ENCODE measurements at places on chromosomes 2 and 18.

GRCh38 chr2:100291152-100291970, 30.9 kb downstream of the LONRF2 start:
- no peak for DNase-seq

- no peak for DNase-seq
Measured at GRCh38 chr2:30662268-30663131, 144.7 kb downstream of the CAPN13 start.

DNA sequence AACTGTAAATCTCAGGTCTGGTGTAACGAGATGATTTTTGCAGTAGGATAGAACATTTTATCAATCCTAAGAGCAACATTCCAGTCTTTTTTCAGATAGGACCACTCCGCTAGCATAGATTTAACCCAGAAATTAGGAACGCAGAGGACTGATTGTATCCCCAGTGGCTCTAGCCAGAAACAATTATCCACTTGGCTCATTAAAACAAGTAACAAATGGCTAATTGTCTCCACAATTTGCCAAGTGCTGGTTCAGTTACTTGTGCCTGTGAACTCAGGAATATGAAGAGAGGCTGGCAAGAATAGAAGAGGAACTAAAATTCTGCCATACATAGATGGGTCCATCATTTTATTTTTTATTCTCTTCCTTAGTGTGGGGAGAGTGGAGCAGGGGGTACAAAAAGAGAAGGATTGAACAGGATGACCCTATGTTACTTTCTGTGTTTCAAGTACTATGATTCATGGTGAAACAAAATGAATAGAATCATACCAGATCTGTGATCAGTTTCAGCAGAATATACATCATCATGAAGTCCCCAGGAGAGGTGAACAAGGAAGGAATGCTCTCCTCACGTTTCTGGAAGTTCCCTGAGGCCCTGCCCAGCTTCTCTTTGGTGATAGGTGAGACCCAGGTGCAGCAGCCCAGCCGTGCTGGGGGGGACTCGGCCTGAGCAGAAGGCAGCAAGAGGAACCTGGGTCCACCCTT, 121.6 kb downstream of the ARL4C start:
- DNase-seq, result no peak

DNA sequence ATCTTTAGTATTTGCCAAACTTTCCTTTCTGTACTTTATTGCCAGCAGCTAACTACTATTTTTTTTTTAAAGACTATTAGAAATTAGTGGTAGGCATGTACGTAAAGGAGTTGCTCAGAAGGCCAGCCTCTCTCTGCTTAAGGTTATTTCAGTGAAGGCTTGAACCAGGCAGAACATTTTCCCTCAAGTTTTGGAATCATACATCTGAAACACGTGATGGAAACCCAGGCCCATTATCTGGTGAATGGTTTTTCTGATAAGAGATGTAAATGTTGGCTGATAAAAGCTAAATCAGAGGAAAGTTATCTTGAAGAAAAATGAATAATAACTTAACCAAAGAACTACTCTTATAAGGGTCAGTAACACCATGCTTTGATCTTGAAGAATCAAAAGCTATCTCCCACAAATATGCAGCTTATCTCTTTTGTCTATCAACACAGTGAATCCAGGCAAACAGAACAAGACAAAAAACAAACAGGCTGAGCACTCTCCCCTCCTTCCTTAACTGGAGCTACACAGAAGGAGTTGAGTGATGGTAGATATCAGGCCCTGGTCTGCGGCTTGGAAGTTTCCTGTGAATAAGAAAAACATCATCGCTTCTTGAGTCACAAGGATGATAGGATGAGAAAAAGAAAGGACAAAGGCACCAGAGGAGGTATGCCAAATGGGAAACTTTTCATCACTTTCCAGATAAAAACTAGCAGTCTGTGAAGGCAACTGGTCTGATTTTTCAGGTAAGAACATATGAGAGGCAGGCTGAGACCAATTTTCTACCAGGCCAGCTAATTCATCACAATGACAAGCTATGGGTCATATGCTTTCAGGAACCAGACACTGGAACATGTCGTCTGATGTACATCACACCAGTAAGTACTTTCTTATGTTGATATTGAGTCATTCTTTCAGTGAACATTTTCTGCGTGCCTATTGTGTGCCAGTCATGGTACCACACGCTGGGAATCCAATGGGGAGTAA, 88.4 kb upstream of the STK17B start:
- DNase-seq, result no peak

DNA sequence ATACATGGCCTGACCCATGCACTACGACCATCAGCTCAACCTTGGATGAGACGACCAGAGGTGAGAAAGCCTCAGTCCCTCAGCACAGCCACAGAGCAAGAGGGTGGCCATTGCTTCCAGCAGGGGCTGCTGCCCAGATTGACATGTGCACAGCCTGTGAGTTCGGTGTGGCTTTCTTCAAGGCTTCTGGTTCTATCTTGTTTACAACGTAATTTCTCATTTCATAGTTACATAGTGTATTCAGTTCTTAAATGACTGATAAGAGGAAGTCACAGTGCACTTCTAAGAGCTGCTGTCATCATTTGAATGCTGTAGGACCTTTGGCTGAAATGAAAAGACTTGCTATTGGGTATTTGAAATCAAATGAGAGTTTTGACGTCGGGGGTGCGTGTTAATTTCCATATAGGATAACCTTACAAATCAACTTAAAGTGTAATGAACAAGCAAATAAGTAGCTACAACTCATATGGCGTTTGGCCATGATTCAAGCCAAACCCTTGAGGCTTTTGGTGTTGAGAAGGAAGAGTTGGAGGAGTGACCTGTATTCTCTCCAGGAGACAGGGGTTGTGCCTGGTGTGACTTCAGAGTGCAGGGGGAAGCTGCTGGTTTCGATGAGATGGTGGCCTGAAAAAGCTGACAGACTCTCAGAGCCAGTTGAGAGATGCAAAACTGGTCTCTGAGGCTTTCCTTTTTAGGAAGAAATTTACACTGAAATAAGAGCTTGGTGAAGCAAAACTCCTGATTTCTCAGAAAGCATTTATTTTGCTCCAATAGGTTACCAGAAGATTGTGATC, 51.0 kb downstream of the TSHZ1 start:
- no peak for DNase-seq

DNA sequence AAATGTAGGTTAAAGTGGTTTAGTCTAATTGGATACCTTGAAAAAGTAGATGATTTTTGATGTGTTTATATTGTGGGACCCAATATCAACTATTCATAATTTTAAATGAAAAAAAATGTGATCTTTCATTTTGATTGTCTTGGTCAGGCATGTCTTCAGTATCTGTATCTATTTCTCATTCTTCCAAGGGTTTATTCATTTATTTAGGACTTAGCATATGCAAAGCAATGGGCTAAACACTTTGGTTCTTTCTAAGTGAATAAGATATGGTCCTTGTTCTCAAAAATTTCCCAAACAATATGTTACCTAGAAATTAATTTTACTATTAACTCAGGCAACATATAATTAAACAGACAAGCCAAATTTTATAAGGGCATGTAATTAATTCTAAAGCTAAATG, 49.1 kb downstream of the CSRNP3 start:
- DNase-seq, result no peak

GRCh38 chr18:23155537-23155936, 20.3 kb downstream of the CABLES1 start:
- no peak for DNase-seq

GRCh38 chr2:71299507-71299906, 32.1 kb upstream of the ZNF638 start:
- no peak for DNase-seq

GRCh38 chr2:204346906-204347305, 198.4 kb upstream of the PARD3B start:
- no peak for DNase-seq

- DNase-seq, result no peak
Measured at GRCh38 chr2:180890781-180891180, 89.6 kb upstream of the UBE2E3 start.

DNA sequence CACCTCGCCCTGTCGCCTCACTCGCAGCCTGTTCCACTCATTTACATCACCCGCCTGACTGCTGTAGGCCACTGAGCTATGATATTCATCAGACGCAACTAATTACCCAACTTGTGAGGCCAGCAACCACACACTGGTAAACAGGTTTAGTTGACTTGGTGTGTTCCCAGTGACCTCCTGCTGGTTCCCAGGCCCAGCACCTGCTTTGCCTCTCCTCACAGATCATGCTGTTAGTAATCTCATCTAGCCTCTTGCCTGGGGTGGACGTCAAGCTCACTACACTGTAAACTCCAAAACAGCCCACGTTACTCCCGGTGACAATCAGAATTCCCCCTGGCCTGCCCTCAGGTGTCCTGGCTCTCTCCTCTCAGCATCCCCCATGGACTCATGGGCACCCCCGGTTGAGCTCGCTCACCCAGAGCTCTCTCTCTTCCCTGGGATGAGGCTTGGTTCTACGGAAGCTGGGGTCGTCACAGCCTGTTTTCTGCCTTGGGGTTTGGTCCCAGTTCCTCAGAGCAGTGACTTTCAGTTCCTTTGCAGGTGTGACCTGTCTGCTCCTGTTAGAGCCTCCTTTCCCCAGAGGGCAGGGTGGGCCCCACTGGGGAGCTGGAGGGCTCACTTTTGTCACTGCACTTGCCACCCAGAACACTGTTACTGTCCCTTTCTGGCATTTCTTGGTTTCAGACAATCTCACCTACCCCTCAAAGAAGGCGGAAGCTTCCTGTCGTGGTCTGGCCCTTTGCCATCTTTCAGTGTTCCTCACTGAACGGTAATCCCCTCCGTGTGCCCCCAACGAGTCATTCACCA, 40.3 kb downstream of the INPP5D start:
- no peak for DNase-seq

DNA sequence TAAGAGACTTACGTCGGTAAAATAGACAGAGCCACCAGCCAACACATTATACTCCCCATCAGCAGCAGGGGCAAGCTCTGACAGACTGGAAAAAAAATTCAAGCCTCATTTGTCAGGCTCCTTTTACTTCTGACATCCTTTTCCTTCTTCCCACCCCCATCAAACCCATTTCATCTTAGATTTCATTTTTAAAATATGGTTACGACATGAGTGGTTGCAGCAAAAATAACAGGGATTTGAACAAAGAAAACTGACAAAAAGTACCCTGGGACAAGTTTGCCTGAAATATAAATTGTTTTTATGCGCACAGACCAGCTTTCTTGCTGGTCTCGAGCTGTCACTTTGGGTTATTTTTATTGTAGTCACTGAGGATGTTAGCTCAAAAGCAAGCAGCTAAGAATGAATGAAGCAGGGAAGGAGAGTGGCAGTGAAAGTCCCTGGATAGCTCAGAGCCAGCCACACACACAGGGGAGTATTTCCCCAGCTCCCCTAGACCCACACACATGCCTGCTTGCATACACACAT, 30.7 kb upstream of the LINC00305 start:
- no peak for DNase-seq

- no peak for DNase-seq
Measured at GRCh38 chr2:174072069-174072468, 106.9 kb upstream of the SP3 start.

GRCh38 chr2:197391220-197391717, 43.6 kb downstream of the SF3B1 start:
- DNase-seq, result no peak

GRCh38 chr18:46482831-46483230, 174.2 kb downstream of the LOXHD1 start:
- DNase-seq, result no peak

- no peak for DNase-seq
Measured at GRCh38 chr2:29729932-29730331, 191.5 kb downstream of the ALK start.

GRCh38 chr2:144362401-144362800, 157.5 kb downstream of the ZEB2 start:
- DNase-seq, result no peak

DNA sequence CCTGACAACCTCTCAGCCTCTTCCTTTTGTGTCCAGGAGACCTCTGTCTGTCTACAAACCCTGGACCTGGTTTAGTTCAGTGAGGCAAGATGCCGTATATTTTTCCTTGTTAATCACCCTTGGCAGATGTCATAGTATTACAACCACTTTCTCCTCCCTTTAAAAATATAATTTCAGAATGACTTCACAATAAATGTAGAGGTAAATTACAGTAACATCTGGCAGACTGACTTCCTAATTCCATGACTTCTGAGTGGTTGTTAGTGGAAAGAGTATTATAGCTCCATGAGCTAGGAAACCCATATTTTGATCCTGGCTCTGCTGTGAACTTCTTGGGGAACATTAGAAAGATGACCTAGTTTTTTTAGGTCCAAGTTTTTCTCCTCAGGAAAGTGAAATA, 39.5 kb downstream of the SPATS2L start:
- DNase-seq, result no peak

GRCh38 chr18:79964330-79965118, at the start of gene HSBP1L1:
TSS of gene HSBP1L1 (plus strand) at chr18:79964643. CDS start at chr18:79964736, 93 bp downstream.
- DNase-seq, result no peak

DNA sequence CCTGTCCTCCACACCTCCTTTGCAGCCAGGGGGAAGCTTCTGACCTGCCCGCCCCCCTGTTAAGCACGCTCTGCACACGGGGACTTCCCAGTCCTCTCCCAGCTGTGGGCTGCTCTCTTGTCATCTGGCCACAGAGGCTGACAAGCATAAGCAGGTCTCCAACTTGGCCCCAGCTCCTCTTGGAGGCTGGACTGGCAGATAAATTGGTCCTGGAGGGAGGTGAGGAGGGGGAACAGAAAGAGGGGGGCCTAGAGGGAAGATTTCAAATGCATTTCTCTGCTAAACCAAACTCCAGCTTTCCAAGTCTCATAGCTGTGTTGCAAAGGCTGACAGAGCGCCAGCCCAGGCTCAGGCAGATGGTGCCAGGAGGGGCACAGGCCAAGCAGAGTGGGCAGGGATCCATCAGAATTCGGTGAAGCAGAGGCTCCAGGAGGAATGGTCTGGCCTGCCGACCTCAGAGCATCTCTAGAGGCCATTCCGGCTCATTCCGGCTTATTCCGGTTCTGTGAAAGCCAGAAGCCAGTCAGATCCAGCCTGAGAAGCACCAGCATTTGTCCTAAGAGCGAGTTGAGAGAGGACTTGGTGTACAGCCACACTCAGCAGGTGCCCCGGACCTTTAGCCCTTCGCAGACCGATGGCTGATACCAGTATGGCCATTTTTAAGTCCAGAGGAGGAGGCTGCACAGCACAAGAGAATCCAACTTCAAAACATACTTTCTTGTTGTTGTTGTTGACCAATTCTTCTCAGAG, 508.9 kb upstream of the MYT1L start:
- peak; percentile 39 for DNase-seq

DNA sequence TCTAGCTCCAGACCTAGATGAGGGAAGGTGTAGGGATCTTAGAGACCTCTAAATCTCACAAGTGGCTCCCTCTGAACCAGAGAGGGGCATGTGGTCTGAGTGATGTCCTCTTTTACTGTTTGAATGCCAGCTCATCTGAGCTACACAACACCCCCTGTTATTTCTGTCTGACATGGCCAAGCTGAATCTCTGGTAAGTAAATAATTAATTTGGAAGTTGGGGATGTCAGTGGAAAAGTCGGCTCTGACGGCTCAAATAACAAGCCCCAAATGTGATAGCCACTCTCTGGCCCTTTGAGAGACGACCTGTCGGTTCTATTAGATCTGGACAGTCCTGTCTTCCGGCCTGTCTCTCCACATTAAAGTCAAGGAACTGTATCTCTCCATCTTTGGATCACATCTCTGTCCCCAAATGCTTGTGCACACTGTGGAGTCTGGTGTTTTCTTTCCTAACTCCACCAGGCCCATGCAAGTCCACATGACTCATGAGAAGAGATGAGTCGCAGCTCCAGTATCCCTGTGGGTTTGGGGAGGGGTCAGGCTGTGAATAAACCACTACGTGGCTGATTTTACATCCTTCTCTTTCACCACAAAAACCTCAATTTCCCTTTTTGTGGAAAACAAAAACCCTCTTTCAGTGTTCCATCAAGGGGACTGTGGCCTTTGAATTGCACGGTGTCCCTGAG, 52.5 kb downstream of the SETBP1 start:
- peak; percentile 38 for DNase-seq

GRCh38 chr2:12721566-12722446, 5.1 kb downstream of the TRIB2 start:
- no peak for DNase-seq
